GM12892 (cell line): ENCODE measurements at places on chromosomes 7 and 10.

GRCh38 chr7:342681-343216, 52.8 kb downstream of the FOXL3 start:
- no peak for DNase-seq

GRCh38 chr10:52864201-52865106, 91.9 kb upstream of the MBL2 start:
- no peak for DNase-seq

DNA sequence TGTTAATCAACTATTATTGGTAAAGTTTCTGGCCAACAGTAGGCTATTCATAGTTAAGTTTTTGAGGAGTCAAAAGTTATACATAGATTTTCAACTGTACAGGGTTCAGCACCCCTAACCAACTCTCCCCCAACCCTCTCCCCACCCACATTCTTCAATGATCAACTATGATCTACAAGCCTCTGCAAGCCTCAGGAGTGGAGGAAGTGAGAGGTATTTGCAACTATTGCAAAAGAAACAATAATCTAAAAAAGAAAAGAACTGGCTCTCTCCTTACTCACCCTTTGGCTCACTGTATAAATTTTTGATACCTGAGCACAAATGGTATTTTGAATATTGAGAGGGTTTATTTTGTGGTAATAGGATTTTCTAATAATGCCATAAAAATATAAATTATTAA, 179.8 kb downstream of the IPMK start:
- DNase-seq: no peak

- DNase-seq: no peak
Measured at GRCh38 chr10:7090529-7090928, 320.3 kb downstream of the SFMBT2 start.

DNA sequence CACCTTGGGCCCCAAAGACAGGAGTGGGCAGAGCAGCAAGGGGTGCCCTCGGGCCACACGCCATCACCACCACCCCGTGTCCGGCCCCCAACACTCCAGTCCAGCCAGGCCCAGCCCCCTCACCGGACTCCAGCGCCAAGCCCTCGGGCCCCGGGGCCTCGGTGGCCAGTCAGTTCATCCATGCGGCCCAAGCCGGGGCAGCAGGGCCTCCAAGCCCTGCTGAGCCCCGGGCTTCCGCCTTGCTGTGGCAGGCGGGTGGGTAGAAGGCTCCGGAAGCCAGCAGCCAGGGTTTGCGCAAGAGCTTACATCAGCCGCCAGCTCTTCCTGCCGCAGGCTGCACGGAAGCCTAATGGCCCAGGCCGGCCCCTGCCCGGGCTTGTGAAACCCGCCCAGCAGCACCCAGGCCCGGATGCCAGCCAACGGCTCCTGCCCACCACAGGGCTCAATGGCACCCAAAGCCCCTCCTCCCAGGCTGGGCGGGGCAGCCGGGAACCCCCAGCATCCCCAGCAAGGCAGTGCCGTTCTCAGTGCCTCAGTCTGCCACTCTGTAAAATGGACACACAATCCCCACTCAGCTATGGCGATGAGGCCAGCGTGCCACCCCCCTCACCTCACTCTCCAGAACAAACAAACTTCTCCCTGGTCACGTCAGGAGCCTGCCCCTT, 26.5 kb downstream of the TNRC18 start:
- peak; percentile 98 for DNase-seq

DNA sequence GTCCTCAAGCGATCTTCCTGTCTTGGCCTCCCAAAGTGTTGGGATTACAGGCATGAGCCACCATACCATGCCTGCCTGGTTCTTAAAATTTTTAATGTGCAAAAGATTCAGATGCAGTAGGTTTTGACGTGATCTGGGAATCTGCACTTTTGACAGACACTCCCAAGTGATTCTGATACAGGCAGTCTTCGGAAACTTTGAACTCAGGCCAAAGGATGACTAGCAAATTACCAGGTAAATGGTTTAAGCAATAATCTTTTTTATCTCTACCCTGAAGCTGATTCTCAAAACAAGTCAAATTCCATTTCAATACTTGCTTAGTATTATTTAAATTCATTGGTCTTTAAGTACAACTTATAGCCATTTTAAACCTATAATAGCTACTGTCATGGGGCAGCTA, 2.6 kb upstream of the ADO start:
- DNase-seq: no peak

DNA sequence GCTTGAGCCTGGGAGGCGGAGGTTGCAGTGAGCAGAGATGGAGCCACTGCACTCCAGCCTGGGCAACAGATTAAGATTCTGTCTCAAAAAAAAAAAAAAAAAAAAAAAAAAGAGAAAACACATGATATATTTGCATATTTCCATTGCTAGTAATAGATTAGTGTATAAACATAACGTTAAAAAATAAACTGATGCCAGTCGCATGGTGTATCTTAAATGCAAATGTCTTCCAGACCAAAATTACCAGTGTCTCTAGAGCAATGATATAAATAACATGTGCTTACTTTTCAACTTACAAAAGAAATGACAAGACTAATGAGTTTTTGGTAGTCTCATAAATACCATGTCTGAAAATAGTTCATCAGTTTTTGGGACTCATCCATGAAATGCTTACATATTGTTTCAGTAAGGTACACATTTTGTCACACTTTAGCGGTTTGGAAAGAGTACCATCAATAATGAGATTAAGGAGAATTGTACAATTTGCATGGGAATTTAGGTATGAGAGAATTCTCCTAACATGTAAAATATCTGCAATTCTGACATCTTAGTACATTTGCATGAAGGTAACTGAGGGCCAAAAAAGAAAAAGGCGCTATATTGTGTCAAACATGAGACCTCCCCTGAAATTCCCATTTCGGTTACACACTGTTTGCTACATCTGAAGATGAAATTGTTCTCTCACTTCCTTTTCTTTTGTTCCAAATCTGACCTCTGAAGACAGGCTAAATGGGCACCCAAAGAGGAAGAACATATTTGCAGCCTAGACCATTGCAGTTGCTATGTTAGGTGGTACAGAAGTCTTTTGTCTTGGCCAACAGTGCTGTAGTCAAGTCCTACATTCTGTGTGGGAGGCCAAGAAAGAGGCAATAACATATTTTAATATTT, 51.5 kb upstream of the PIP4K2A start:
- DNase-seq: no peak

DNA sequence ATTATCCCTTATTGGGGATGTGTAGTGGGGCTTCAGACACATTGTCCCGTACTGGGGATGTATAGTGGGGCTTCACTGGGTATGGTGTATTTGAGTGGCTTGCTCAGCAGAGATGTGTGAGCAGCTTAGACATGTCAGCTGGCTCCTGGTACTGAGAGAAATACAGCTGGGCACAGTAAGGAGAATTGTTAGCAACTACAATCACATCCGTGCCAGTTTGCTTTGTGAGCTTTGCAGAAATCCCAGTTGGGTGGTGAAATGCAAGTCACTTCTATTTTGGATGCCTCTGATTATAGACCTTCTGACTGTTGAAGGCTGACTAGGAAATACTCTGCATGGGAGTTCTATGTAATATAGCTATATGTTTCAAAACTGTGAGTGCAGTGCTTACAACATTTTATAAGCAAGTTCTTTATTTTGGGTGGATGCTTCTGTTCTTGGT, 10.8 kb downstream of the CCNY start:
- no peak for DNase-seq
